Pulmonary artery endothelial cell (primary cell): ENCODE measurements at places on chromosomes 3 and 15. TPM values are rescaled to one million over a fixed set of nuclear protein-coding genes. Genes with fewer than 3 reads are reported as not detected.

The STARD5 gene
- 0.20 and 0.71 TPM in 2 replicates for total RNA-seq

The ST3GAL6 gene
- 22.2 and 27.6 TPM in 2 replicates for total RNA-seq

The NOX5 gene
- under 0.01 TPM in 1 of 2 replicates, not detected in the other for total RNA-seq

The GPR149 gene
- total RNA-seq, result not detected in 2 replicates

The TRH gene
- total RNA-seq, result not detected in 2 replicates

The HHATL gene
- not detected in 2 replicates for total RNA-seq

The TMOD2 gene
- 2.0 and 5.9 TPM in 2 replicates for total RNA-seq

The MESP2 gene
- 0.14 TPM in 1 of 2 replicates, not detected in the other for total RNA-seq

The TUSC7 gene
- total RNA-seq, result not detected in 2 replicates

The FHIT gene
- total RNA-seq, result 1.1 and 1.3 TPM in 2 replicates

The PLD1 gene
- 78.9 and 81.0 TPM in 2 replicates for total RNA-seq

The PLA2G4F gene
- total RNA-seq, result not detected in 2 replicates

The MAGI1 gene
- total RNA-seq, result 24.5 and 28.1 TPM in 2 replicates
